ENCODE measurements at places on chromosomes 11 and 22.
A peak's percentile ranks its signal among the peaks of the same experiment; 100 is the strongest.

- no peak for DNase-seq
Measured at GRCh38 chr11:12213883-12214282, 103.5 kb downstream of the MICAL2 start.

GRCh38 chr22:42202048-42202447 lies 68.4 kb downstream of the TCF20 start:
- no peak for DNase-seq

GRCh38 chr11:124622531-124623451 lies at the start of gene TBRG1:
TSS of gene TBRG1 (plus strand) at chr11:124622864. CDS start at chr11:124623084, 220 bp downstream.
- DNase-seq, result peak; percentile 90

DNA sequence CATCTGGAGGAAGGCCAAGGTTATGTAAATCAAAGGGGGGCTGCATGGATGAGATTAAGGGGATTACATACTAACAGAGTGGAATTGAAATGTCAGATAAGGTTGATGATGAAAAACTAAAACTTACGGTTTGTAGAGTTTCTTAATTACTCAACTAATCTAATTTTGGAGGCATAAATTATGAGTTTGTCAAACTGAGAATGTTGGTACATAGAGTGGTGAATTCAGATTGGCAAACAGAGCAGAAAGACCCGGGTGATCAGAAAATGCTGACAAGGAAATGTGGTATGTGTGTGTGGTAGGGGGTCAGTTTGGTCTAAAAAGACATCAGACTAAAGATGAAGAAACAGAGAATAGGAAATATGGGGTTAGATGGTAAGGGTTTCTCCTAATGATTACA lies 11.0 kb downstream of the MS4A6E start:
- DNase-seq, result no peak

DNA sequence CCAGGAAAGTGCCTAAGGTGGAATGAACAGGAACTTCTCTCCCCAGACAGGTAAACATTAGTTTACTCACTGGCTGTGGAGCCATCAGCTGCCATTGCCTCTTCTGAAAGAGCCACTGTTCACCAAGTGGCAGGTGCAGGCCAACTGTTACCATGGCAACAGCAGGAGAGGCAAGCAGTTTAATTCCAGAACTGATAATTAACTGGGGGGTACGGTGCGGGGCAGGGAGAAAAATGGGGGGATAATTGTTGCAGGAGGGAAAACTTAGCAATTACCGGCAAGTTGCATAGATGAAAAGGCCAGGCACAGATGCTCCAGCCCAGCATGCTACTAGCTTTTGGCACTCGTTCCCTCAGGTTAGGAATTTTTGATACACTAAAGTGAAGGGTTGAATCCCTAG lies 85.1 kb downstream of the TRIM44 start:
- no peak for DNase-seq

DNA sequence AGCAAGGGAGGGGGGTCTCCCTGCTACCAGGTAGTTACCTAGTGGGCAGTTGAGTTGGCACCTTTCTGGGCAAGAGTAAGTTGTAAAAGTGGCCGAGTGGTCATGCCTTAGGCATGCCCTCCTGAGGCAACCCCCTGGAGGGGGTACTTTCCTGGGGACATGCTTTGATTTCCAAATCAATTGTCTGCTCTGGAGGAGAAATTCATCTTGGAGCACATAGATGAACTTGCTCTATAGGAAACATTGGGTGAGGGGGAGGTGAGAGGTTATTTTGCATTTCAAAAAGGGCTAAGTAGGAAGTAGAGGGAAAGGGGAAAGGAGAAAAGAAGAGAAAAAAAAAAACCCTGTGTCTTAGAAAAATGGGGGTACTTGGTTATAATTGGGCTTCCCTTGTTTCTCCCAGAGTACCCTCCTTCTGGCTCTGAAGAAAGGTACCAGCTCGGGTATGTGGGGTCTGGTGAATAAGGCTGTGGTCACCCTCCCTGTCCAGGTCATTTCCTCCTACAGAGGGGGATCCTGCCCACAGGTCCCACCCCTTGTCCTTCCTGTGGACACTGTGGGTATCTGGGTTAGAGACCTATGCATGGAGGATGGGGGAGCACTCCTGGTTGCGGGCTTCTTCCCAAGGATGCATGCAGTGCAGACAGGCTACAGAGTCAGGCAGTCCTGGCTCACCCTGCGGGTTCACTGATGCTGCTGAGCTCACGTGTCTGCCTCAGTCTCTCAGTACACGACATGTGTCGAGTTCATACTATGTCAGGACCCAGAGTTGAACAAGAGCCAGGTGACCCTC lies 193.5 kb downstream of the MYO18B start:
- no peak for DNase-seq

DNA sequence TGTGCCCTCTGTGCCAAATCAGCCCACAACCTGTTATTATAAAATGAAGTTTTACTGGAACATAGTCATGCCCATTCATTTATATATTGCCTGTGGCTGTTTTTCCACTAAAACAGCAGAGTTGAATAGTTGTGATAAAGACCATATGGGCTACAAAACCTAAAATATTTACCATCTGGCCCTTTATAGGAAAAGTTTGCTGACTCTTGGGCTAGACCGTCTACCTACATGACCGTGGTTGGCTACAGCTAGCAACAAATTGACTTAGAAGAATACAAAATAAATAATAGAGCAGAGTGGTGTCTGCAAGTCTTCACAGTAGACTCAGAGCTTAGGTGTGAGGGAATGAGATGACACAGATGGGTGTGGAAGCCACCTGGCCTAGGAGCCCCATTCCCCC lies 11.2 kb upstream of the IL18BP start:
- DNase-seq, result no peak

DNA sequence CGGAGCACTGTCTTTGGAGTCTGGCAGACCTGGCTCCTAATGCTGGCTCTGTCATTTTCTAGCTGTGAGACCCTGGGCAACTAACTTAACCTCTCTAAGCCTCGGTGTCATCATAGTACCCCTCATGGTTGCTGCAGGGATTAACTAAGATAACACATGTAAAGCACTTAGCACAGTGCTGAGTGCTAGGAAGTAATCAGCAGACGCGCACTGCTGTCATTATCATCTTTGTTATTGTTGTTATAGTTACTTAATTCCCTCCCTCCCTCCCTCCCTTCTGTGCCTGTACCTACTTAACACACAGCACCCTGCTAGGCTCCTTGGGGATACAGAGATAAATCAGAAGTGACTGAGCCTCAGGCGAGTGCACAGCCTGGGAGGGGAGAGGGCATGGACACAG lies 104.7 kb upstream of the PITPNB start:
- no peak for DNase-seq

Measured in thyroid gland (tissue), 4 donors.